ENCODE measurements at places on chromosomes 5 and 9.

DNA sequence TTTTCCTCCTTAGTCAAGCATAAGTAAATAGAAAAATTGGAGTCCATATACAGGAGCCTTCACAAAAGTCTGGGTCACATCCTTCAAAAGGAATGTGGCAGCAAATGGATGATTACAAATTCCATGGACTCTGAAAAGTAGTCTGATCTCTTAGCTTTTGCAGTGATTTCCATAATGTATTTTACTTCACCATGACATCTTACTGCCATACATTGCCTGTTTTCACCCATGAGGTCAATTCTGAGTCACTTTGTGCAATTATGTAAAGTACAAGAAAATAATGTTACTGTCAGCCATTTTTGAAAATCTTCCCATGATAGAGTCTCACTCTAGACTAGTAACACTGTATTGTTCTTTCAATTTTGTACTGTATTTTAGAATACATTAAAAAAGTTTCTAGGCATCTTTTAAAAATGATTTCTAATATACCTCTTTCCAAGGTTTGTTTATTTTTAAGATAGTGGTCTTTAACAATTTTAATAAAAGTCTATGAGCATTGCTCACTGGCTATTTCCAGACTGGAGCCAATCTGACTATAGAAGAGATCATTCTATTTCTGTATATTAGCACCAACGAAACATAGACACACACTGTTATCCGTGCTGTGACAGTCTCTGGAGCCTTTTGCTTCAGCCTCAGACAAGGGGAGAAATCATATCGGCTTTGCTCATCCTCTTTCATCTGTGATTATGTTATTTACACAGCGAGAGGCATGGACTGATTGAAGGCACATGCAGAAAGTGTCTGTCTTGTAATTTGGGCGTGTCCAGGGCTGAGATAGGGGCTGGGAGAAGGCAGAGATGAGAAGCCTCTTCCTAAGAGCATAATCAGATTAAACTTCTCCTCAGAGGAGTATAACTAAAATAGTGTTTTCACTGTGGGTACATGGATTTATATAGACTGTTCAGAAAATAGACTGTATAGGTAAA lies 22.9 kb upstream of the ACTBL2 start:
- DNase-seq, result no peak

DNA sequence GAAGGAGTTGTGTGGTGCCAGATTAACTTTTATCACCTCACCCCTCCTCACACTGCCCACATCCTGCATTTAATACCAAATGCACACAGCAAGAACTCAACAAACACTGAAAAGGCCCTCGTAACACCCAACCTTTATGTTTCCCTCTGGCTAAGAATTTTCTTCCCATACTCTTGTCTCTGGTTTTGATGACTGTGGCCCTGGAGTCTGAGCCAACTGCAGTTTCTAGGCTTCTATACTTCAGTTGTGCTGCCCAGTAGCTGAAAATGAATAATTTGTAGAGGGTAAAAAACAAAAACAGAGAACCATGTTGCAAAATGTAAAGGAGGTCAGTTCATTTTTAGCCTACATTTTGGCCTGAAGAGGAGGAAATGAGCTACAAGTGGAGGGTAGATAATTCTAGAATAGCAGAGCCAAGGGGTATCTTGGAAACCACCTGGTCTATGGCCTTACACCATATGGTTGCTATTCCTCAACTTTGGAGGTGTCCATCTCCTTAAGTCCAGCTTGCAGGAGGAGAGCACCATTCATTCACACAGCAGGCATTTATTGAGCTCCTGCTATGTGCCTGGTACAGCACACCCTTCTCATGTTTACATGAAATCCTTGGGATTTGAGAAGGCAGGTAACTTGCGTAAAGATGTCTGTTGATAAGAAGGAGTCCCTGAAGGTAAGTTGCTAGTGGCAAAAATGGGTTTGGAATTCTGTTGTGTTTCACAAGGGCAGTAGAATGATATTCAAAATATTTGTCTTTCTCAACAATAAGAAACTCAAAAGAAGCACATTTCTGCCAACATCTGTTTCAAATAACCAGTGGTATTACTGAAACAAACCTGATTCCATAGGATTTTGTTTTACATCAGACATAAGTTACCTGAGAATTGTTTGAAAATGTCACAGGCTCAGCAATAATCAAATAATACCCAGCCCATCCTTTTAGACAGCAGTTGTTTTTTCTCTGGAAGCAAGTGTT lies 83.8 kb upstream of the TNFAIP8 start:
- DNase-seq, result no peak

GRCh38 chr9:5800969-5801738 lies 31.8 kb downstream of the ERMP1 start:
- DNase-seq, result no peak

GRCh38 chr9:131605770-131606590 lies 60.7 kb downstream of the PRRT1B start:
- DNase-seq, result no peak

- no peak for DNase-seq
These were observed 9.3 kb downstream of the WHRN start for GRCh38 chr9:114496011-114496410.

- no peak for DNase-seq
These were observed 82.6 kb downstream of the ADRB2 start for GRCh38 chr5:148909040-148909439.

DNA sequence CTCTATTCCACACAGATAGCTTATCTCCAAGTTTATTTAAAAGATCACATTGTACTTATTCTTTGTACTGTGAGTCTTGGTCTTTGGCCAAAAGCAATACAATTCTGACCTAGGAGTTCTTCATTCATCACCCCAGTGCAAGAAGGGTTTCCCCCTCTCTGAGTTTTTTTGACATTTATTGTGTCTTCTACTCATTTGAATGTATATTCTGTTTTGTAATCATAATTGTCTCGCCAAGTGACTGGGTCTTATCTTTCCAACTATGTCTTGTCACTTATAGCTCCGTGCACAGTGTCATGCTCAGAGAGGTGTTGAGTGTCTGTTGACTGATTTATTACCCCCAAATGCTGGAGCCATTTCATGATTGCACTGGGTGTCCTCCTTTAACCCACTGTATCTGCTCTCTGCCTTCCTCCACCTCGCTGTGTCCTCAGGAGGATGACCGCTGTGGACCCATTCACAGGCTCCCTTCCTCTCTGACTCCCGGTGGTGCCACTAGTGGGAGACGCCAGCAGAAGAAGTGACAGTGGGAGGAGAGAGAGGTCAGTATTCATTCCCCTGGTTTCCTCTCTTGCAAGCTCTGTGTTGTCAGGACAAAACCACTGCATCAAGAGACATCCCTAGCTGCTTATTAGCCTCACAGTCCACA lies 11.2 kb upstream of the TRIO start:
- no peak for DNase-seq

DNA sequence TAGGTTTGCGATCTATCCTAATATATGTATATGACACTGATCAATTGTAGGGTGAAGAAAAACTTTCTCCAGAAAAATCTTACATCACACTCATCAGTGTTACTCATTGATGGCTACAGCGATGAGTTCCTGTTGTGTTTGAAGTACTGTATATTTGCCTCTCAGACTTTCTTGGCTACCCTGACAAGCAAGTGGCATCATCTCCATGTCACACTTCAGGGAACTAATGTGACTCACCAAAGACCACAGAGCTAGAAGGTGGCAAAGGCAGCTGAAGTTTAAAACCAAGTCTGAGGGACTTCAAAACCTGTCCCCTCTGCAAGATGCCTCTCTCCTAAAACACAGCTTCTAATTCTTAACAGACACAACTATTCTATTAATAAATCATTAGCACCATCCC lies 451.4 kb downstream of the CTNND2 start:
- DNase-seq, result no peak

DNA sequence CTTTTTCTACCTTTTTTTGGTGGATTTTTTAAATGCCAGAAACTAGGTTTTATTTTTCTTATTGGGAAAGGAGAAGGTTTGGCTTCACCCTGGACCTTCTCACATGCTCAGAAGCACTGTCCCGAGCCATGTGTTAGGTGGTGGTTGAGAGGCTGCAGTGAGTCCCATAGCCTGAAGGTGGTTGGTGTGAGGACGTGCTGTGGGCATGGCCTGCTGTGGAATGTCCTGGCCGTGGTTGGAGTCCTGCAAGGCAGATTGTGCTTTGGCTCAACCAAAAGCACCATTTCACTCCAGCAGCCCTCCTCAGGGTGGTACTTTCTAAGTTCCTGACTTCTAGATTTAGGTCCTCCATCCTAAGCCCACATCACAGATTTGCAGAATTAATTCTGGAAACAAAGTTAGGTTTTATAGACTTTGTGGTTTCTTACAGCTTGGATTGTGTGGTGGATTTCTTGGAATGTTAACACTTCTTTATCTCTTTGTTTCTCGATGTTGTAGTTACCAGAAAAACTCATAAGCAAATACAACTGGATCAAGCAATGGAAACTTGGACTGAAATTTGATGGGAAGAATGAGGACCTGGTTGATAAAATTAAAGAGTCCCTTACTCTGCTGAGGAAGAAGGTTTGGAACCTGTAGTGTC lies 22.6 kb downstream of the OTULIN start:
- no peak for DNase-seq

DNA sequence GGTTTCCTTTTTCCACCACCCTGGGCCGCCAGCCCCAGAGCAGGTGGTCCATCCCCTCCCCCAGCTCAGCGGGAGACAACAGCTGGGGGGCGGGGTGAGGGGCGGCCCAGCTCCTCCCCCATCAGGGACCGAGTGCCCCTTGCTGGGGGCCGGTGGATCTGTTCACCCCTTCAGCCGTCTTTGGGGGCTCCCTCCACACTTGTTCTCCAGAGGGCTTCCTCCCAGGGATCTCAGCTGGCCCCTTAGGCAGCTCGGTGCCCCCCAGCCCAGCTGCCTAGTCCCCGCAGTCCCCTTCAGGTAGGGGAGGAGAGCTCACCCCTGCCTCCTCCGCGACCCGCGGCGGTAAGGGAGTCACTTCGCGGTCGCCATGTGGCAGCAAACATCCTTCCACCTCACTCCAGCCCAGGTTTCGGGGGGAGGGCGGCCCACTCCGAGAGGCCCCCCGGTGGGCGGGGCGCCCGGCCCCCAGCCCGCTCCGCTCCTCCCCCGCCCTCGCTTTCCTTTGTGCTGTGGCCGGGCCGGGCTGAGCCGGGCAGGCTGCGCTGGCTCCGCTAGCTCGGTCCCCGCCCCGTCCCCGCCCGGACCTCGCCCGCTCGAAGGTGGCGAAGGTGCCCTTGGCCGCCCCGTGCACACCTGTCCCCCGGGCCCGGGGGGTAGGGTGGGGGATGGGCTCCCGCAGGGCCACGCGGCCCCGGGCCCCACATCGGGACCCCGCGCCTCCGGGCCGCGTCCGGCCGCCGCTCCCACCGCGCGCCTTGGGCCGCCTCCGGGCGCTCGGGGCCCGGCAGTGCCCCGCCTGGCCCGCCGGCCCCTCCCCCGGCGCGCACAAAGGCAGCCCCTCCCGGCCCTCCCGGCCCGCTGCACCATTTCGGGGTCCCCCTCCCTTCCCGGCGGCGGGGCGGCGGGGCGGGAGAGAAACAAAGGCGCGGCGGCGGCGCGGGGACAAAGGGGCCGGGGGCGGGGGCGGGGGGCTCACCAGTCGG lies 683 bp downstream of the DBN1 start:
- peak; percentile 66 for DNase-seq

DNA sequence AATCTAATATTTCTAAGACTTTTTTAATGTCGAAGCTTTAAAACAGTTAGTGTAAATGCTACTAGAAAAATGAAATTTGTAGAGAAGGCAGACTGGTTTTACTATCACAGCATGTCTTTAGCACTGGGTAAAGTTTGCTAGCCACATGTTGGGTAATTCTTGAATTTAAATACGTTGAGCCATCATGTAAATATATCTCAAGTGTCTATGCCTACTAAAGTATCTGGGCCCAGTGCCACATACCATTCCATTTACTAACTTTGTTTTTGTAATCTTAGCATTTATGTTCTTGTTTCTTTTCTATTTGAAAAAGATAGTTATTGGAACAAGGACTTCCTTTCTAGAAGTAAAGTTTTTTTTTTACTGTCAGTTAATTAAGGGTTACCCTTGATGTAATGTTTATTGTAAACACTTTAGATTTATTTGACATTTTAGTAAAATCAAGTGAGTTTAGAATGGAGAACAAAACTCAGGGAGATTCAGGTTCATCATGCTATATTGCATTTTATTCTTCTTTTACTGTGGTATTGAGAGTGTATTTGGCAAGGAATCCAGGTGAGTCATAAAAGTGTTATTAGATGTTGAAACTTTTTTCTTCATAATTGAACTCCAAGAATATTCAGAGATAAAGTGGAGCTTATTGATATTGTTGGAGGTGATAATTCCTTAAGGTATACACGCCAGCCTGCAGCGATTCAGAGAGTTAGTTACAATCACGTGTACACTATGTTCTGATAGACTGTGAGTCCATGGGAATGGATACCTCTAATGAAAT lies 182.4 kb downstream of the CCDC171 start:
- DNase-seq, result no peak

GRCh38 chr5:83256091-83256780 lies 178.9 kb downstream of the XRCC4 start:
- DNase-seq, result no peak

DNA sequence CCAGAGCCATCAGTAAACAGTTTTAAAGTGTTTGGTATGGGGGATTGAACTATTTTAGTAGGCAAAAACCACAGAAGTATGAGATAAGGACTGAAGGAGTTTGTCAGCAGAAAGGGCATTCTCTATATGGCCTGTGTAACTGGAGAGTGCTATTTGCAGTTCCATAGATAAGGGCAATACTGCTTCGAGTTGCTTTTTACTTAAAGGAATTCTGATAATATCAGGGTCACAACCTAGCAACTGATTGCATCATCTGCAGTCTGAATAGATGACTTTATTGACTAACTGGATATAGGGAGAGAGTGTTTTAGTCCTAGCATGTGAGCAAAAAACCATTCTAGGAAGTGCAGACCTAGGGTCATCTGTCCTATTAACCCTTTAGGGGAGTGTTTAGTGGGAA lies 645.2 kb upstream of the PTPRD start:
- DNase-seq, result no peak

- DNase-seq, result no peak
These were observed 111.9 kb downstream of the ROR2 start for GRCh38 chr9:91837981-91838731.

GRCh38 chr5:164057121-164057520 lies 551.7 kb downstream of the MAT2B start:
- no peak for DNase-seq

Measured in CD4-positive, alpha-beta T cell treated with Interleukin-17A for 4 hours (primary cell).